H1 (cell line): ENCODE measurements at places on chromosomes 2 and 18. TPM values are rescaled to one million over a fixed set of nuclear protein-coding genes. Genes with fewer than 3 reads are reported as not detected.

GPAT2 gene
- 0.26 and 0.69 TPM in 2 replicates for polyA plus RNA-seq

PLGLB1 gene
- polyA plus RNA-seq: 0.14 TPM in 2 replicates

GAREM1 gene
- 3.6 and 3.9 TPM in 2 replicates for polyA plus RNA-seq

FSIP2 gene
- polyA plus RNA-seq: 0.17 and 0.47 TPM in 2 replicates

CLEC4F gene
- polyA plus RNA-seq: not detected in 2 replicates

FN1 gene
- polyA plus RNA-seq: 42.4 and 42.9 TPM in 2 replicates

ASB18 gene
- polyA plus RNA-seq: not detected in 2 replicates
